Naive thymus-derived CD8-positive, alpha-beta T cell (primary cell): ENCODE measurements at places on chromosomes 2 and 18. TPM values are rescaled to one million over a fixed set of nuclear protein-coding genes. Genes with fewer than 3 reads are reported as not detected.

- DNase-seq = no peak
Measured at GRCh38 chr2:43152741-43153647, 73.4 kb downstream of the ZFP36L2 start.

DNA sequence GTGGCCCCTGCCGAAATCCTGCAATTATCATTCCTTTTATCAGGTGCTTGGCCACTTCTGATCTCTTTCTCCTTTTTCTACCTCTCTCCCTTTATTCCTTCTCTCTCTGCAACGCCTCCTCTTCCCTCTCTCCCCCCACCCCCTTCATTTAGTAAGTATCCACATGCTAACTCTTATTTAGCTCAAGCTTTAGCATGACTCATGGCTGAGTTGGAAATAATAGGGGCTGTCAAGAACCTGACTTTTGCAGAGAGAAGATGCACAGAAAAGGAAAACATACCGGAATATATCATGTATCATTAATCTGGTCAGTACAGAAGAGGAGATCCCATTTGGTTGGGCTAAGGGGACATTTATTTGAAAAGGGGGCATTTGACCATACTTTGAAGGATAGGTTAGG is 33.1 kb downstream of the FAM171B start:
- DNase-seq = no peak

DNA sequence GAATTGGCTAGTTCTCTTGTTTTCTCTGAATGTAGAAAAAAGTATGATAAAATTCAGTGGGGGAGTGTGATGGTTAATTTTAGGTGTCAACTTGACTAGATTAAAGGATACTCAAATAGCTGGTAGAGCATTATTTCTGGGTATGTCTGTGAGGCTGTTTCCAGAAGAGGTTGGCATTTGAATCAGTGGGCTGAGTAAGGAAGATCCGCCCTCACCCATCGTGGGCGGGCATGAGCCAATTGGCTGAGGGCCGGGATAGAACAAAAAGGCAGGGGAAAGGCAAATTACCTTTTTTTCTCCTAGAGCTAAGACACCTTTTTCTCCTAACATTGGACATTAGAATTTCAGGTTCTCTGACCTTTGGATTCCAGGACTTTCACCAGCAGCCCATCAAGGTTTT is 667.6 kb upstream of the SLC8A1 start:
- no peak for DNase-seq

DNA sequence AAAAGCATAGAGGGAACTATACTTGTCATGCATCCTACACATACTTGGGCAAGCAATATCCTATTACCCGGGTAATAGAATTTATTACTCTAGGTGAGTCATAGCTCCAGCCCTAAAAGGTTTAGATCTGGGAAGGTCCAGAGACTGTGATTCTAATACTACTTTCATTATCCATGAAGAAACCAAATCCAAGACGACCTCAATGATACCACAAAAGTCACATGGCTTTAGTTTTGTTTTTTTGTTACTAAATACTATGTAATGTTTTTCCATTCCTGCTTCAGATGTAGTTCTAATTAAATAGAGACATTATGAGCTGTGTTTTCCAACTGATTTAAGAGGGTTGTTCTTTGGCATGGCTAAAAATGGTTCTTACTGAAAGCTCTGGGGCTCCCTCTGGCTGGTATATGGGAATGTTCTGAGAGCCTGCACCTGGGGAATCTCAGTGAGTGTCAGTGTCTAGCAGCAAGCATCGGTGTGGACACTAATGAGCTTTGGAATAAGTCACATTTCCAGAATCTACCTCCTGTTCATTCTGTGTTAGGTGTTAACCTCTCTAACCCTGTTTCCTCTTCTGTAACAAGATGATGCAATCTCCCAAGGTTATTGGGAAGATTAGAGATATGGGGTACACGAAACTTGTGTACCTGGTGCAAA is 20.5 kb upstream of the IL1RL2 start:
- no peak for DNase-seq

DNA sequence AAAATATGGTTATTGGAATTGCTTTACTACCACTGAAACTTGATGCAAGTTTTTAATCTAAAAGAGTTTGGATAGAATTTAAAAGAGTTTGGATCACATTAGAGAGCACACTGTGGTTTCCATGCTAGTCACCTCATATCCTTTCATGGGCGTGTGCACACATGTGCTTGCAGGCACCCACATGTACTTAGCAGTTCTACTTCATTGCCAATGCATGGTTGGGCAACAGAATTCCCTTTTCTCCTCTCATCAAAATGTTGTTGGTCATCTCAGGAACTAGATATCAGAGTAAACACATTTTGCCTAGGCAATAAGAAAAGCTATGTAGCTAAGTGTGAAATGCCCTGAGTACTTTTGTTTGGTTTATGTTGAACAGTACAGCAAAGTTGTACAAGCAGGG is 254.1 kb upstream of the RASGRP3 start:
- no peak for DNase-seq

DNA sequence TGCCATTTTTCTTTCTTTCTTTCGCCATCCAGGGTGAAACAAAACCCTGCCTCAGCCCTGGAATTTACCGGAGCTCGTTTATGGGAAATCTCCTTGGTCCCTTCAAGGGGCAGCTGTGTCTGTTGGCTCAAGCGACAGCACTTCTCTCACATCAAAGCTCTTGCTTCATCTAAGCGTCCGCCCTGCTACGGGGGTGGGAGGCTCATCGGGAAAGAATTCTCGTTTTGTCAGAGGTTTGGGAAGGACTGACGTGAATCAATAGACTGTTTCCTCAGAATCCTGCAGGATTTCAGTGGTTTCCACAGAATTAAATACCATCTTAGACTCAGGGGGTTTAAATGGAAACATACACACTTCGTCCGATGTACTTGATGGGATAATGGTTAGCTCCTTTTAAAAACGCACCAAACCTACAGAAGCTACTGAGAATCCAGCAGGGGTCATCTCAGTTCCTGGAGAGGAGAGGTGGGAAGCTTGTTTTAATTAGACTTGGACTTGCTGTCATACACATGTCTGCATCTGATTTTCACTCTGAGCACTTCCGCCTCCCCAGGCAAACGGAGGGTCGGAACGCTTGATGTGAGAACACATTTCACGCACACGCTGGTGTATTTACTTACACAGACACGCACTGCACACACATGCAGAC is 91.6 kb downstream of the ASB1 start:
- DNase-seq = no peak

DNA sequence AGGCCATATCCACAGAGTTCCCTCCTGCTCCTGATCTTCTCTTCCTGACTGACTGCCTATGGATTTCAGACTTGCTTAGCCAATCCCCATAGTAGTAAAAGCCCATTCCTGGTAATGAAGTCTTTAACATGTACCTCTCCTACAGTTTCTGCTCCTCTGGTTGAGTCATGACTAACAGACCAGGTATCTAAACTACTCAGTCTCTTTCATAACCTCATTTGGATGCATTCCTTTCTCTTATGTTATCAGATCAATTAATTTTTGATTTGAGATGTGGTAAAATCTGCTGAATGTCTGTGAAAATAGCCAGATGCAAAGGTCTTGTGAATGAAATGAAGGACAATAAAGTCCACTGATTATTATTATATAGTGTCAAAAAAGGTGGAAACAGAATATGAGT is 198.0 kb downstream of the NBAS start:
- no peak for DNase-seq

DNA sequence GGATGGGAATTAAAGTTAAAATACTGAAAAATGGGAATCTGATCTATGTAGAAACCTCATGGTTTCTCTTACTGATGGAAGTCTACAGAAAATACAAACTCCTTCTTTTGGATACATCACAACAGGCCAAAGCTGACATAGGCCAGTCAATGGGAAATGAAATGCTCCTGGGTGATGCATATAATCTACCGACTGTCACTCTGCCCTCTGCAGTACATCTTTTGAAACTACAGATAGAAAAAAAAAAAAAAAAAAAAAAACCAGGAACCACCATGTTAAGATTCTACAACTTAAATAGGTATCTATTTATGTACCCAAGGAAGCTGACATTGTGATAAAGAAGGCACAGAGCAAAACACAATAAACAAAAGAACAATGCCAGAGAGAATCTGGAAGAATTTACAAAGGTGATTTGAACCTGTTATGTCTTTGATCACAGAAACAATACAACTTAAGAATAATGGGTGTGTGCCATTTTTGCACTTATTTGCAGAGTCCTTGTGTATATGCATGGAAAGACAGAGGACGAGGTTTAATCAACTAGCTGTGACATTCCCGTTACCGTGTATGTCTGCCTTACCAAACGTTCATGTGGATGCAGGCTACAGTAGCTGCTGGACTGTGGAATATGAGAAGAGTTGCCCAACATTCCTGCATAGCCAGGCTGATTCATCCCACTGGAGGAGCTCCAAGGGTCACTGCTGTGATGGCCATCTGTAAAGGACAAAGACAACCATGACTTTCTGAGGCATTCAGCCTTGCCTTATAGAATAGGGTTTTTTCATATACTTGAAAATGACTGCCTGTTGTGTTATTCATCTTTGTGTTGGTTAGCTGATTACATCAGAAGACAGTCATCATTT is 312.7 kb downstream of the TCF4 start:
- DNase-seq = no peak

GRCh38 chr2:212176151-212176550 is 362.5 kb downstream of the ERBB4 start:
- no peak for DNase-seq

DNA sequence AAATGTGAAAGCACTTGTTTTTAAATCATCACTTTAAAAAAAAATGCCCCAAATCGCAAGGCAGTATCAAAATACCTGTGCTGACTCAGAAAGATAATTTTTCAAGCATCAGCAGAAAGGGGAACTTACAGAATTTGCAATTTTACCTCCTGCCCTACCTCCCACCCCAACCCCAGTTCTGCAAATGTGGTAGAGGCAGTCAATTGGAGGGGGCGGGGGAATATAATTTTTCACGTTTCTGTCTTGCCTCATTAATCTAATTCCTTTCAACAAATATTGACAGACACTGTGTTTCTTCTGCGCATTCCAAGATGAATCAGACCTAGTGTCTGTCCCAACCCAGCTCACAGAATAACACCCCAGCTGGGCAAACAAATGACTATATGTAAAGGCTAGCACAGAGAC is 76.8 kb downstream of the ALPK2 start:
- no peak for DNase-seq

DNA sequence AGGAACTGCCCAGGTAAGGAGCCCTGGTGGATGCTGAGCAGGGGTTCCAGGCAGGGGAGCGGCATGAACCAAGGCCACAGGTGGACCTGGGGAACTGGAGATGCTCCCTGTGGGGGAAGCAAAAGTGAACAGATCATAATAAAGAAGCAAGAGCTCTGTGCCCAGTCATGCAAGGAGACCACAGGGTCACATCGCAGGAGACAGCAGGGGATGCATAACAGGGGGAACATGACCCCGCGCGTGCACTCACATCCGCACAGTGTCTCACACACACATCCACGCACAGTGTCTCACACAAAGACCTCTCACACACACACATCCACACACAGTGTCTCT is 473.3 kb upstream of the HS6ST1 start:
- DNase-seq = no peak

DNA sequence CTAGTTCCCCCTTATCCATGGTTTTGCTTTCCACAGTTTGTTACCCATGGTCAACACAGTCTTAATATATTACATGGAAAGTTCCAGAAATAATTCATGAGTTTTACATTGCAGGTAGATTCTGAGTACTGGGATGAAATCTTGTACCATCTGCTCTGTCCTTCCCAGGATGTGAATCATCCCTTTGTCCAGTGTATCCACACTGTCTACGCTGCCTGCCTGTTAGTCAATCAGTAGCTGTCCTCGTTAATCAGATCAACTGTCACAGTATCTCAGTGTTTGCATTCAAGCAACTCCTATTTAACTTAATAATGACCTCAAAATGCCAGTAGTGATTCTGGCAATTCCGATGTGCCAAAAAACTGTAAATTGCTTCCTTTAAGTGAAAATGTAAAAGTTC is 76.3 kb downstream of the DYNC1I2 start:
- DNase-seq = no peak

DNA sequence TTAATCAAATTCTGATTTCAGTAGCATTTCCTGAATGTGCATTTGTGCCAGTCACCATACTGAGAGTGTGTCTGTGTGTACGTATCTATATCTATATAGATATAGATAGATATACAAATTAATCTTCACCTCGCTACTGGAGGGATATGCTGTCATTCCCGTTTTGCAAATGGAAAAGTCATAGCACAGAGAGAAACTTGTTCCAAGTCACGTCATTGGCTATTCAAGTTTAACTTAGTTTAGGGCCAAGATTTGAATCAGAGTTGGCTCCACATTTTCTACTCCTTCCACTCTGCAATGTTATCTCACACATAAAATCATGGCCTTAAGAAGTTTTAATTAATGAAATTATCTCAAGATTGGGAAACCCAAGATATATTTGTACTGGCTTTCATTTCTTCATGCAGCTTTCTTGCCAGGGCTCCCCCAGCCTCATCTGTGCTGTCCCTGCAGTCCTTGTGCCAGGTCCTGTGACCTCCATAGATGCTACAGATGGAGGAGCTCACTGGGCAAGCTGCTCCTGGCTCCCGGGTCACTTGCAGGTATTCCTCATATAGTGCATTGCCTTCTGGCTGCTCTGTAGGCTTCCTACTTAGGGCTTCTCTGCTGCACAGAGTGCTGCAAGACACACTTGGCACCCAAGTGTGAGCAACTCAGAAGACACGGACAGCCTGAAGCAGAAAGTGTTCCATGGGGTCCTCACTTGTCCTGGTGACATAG is 245.8 kb downstream of the KCNS3 start:
- no peak for DNase-seq

DNA sequence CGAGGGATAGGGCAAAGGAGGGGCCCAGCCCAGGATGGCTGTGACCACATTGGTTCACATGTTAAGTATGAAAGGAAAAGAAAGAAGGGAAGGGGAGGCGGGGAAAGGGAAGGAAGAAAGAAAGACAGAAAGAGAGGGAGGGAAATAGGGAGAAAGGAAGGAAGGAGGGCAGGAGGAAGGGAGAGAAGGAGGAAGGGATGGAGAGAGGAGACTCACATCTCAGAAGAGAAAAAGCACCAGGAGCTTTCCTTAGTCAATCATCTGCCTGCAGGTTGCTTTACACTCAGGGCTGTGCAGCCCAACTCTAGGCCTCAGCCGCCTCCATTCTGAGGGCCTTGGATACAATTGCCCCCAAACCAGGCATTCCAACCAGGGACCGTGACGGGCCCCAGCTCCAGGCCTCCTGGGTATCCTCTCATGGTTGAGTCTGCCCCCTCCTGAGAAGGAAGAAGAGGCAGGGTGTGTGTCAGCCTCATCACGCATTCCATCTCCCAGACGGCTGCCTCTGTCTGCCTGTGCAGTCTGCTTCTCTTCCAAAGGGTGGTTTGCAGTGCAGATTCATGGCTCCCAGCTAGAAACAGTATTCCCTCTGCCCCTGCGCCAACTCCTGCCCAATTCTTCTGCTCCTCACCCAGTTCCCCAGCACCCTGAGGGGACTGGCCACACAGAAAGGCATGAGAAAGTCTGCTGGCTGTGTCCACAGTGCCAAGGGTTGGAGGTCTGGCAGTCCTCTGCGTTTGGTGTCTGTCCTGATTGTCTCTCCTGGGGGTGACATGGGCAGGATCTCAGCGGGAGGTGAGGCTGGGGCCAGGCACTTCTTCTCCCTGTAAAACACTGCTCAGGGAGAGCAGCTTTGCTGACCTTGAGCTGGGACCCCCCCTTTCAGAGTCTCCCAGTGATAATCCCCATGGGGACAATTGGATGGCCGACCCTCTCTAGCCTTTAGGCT is 163.3 kb downstream of the SMAD7 start:
- DNase-seq = no peak

GRCh38 chr2:158610059-158610458 is 153.3 kb downstream of the PKP4 start:
- DNase-seq = no peak

GRCh38 chr2:216142540-216142939 is 33.4 kb downstream of the XRCC5 start:
- peak; percentile 38 for DNase-seq

ANKRD30BL gene
- polyA plus RNA-seq = not detected

LOXHD1 gene
- polyA plus RNA-seq = not detected

ARHGEF4 gene
- 5.3 TPM for polyA plus RNA-seq
